Liver (tissue), 10 donors: ENCODE measurements at places on chromosomes 2 and 18.
A peak's percentile ranks its signal among the peaks of the same experiment; 100 is the strongest.

DNA sequence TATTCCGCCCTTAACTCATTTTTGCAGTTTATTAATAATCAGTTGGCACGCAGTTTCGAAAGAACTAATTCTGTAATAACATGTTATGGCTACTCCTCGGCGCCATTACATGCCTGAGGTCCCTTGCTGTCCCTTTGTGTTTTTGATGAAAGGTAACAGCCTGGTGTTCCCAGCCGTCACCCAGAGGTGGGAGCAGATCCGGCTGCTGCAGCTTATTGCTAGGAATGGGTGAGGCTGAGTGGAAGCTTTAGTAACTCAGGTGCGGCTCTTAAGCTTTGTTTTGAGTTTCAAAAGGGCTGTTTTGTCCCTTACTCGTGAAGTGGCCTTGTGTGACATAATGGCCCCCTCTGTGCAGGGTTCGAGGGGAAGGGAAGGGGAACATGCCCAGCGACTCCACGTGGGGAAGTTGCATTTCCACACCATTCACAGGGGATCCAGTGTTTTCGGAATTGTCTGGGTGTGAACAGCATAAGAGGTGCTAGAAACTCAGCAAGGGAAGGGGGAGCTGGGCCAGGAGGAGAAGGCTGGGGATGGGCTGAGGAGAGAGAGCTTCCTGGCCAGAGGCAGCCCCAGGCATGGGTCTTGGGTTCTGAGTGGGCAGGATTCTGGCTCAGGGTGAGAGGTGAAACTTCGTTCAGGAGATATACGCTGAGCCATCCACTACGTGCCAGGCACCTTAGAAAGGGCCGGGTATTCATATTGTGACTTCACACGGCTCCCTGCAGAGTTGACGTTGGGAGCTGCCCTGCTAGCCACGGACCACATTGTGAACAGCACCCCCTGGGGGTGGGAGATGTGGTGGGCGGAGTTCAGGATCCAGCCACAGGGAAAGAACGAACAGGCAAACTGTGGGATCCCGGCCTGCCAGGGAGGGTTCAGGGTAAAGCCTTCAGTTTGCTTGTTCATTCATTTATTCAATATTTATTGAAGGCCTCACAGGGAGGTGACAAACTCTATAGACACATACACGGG, 84.4 kb downstream of the TGOLN2 start:
- peak; percentile 68 for DNase-seq

DNA sequence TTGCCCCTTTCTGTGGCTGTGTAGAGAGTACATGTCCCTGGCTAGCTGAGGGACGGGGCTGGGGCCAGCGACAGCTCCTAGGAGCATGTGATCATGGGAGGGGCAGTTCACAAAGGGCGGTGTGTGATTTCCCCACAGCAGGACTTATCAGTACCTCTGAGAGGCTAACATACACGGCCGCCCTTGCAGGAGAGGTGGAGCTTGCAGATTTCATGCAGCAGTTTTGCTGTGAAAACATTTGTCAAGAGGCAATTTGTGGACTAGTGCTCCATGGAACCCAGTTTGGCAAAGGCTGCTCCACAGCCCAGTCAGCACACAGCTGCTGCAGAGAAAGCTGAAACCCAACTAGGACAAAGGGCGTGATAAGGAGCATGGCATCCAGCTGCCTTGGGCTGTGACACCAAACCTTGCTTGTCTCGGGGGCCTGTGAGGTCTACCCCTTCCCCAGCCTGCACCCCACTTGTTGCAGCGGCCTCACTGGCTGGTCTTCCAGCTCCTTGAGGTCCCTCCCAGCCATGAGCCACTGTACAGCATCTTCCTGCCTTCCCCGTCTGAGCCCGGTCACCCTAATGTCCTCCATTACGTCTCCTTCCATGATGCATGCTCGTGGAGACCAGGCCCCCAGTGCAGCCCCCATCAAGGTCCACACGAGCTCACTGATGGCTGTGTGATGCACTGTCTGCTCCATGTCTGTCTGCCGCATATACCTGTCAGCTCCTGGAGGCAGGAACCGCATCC, 121.4 kb upstream of the HDAC4 start:
- no peak for DNase-seq

- DNase-seq, result no peak
These were observed 145.0 kb upstream of the PELI1 start for GRCh38 chr2:64289251-64289650.

DNA sequence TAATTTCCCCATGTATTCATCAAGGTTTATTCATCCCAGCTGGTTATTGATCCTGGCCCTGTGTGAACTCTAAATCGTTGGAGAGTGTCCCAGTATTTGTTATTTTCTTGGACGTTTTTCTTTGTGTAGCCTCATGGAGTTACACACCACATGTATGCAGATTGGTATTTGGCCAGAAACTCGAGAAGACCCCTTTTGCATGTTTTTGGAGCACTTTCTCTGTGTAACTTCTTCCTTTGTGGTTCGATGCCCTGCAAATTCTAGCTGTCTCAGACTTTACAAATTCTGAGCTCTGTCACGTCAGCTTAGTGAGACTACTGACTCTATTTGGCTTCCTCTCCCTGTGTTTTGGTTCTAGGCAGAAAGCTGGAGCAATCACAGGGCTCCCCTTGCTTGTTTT, 198.7 kb downstream of the MCFD2 start:
- DNase-seq, result no peak

DNA sequence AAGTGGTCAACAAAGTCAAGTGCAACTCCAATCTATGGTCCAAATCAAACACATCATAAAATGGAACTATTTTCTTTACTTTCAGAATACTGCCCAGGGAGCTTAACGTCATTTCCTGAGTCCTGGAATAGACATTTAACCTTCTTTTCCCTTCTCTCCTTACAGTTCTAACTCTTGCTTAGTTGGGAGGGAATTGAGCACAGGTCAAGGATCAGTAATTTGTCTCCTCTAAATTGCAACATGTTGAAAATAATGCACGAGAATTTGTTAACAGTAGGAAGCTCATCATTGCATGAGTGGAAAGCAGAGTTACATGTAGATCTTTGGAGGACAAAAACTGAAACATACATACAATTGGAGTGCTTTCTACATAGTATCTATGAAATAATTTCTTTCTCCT, 87.7 kb downstream of the MEP1B start:
- DNase-seq, result no peak

DNA sequence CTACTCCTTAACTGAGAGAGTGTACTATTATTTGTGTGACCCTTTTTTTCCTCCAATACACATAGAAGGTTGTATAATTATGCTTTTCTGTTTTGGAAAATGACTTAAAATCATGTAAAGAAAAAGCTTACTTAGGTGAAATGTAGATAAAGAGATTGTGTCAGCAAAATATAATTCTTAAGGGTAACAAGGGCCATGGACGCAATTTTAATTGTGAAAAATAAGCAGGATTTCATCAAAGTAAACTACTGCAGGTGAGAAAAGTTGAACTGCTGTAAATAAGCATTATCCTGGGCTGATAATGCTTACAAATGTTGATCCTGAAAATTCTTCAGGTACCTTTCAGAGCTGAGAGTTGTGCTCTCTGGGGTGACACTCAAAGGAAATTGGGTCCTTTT, 141.5 kb downstream of the RPIA start:
- no peak for DNase-seq

- DNase-seq, result no peak
These were observed 8.5 kb downstream of the SP9 start for GRCh38 chr2:174343343-174343622.

DNA sequence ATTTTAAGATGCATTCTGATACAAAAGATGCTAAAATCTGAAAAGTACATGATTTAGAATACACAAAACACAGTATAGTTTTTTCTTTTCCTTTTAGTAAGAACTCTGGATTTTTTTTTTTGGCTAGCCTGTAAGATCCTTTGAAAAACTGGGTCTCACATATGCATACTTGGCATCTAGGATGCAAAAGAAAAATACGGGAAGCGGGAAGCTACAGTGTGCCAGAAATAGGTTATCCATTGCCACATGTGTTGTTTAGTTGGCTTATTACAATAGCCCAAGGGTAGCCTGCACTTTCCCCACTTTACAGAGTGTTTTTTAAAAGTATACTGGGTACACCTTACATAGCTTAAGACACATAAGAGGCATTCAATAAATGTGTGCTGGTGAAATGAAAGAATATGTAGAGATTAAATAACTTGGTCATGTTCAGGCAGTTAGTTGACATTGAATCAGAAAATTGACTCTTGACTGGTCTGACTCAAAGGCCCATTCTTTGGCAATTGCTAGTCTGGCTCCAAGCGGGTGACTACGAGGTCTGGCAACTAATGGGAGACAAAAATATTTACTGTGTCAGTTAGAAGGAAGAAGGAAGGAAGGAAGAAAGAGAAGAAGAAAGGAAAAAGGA, 286.8 kb upstream of the TRIB2 start:
- no peak for DNase-seq

GRCh38 chr18:78871618-78872017, 108.0 kb upstream of the SALL3 start:
- peak; percentile 10 for DNase-seq

DNA sequence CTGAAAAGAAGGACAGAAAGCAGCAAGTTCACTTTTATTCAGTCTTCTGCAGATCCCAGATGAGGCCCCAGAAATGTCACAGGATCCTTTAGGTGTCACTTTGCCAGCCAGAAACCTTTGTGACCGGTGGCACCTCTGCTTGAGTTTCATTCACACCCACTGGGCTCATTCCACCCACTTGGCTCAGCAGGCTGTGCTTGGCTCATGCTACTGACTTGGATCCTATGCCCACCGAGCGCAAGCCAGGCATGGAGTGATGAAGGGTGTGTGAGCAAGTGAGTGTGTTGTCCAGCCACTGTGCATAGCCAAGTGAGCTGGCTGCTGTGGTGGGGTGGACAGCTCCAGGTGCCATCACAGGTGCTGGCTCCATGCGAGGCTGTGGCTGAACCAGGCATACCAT, 357.0 kb upstream of the GULP1 start:
- no peak for DNase-seq

DNA sequence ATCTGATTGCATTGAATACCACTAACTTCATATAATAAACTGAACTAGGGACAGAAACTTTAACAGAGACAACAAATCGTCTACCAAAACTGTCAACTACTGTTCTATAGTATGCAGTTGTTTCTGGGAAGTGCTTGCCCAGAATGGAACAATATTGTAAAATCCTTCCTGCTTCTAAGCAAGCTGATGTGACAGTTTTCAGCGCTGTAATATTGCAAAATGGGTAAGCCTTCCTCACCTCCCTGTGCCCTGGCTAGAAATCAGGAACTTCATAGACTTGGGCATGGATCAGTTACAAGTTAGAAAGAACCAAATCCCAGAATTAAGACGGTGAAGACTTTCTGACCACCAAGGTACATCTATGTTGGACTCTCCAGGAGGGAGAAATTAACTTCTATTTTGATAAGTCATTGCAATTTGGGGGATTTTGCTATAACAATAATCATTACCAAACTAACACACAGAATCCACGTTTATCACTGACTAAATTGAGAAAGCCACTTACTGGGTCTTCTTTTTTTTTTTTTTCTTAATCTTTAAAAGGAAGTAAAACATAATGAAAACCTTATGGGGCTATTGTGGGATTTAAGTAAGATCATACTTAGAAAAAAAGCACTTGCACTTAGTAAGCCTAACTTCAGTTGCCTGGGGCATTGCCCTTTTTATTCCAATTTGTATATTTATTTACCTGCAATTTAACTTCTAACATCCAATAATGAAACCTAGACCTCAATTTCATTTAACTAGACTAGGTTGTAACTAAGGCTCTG, 261.5 kb downstream of the TRIB2 start:
- no peak for DNase-seq

DNA sequence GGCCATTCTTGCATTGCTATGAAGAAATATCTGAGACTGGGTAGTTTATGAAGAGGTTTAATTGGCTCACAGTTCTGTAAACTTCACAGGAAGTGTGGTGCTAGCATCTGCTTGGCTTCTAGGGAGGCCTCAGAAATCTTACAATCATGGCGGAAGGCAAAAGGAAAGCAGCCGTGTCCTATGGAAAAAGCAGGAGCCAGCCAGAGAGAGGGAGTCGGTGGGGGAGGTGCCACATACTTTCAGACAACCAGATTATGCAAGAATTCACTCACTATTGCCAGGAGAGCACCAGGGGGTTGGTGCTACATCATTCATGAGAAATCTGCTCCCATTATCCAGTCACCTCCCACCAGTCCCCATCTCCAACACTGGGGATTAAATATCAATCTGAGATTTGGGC, 64.1 kb downstream of the CPS1 start:
- no peak for DNase-seq

DNA sequence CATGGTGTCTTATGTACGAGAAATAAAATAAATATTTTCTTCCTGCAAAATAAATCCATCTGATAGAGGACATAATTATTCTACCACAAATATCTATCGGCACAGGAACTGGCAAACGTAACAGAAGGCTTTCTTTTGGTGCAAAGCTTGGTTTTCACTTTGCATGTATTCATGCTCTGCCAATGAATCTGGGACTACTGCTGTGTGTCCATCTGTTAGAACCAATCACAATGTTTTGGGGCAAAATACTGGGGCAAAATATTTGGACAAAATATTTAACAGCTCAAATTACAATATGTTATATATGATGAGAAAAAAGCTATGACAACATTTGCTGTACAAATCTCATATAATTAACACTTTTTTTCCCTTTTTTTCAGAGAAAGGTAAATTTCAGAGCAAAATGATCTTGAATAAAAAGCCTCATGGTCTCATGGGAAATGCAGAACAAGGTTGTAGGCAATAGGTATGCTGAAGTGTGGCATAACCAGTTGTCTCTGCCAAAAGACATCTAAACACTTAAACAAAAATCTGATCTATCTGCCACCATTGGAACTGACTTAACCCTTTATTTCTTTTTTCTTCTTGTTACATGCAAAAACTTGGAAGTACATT, 923.2 kb downstream of the CPS1 start:
- no peak for DNase-seq
